Left ventricle myocardium inferior (tissue), 1 donor: ENCODE measurements at places on chromosomes 7 and 10. TPM values are rescaled to one million over a fixed set of nuclear protein-coding genes. Genes with fewer than 3 reads are reported as not detected.

- DNase-seq, result no peak
Measured at GRCh38 chr7:65239707-65240352, 133.8 kb upstream of the ZNF92 start.

DNA sequence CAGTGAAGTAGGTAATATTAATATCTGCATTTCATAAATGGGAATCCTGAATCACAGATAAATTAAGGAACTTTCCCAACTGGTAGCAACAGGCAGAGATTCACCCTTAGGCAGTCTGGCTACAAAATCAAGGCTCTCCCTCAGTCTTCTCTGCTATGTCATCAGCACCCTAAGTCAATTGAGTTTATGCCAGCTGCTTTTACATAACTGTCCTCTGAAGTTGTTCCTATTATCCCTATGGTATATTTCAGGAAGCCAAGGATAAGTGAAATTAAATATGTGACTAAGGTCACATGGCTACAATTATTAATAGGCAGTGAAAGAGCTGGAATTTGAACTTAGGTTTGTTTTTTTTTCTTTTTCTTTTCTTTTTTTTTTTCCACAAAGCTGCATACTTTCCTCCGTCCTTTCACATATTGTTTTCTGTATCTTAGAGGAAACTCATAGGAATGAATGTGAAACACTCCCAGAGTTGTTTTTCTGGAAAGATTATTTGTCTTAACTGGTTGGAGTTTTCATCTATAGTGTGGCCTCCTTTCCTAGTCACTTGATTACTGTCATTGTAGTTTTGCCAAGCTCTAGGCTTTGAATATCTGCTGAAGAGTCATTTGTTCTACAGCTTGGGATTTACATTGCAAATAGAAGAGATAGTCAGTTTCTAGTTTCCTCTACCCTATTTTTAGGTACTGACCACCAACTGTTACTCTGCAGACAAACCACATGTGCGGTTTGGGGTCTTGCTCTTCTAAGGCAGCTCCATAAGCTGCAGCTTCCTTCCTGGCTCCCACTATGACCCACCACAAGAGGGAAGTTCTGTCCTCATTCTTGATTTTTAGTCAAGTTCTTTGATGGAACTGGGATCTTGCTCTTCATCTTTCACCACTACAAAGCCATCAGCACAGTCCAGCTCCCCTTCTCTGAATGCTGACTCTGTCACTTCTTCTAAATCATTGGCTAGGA, 338.0 kb upstream of the KIAA1217 start:
- DNase-seq, result no peak

DNA sequence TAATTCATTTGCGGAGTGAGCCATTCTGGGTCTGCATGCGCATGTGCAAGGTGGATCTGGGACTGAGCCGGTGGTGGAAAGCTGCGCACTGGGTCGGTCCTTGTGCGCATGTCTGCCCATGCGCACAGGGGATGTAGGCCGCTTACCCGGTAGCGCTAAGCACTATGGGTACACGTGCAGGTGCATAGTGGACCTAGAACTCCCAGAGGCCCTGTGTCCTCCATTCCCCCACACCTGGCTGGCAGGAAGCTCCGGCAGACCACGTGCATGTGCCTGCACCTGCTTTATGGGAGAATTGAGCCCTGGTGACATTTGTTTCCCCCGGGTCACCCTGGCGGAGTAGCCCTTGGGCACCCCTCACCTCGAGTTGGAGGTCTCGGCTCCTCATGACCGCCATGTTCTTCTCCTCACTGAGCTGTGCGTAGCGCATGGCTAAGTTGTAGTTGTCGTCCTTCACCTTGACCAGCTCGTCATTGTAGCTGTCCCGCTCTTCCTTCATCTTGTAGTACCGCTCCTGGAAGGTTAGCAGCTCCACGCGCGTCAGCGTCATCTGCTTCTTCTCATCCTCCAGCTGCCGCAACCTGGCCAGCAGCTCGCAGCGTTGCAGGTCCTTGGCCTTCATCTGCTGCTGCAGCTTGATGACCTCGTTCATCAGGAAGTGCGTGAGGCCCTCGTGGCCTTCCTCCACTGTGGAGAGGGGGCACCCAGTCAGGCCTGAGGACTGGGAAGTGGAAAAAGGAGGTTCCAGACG, 99.6 kb downstream of the CARD11 start:
- no peak for DNase-seq

- DNase-seq, result peak; percentile 41
Measured at GRCh38 chr10:5746197-5746596, 61.6 kb downstream of the TASOR2 start.

DNA sequence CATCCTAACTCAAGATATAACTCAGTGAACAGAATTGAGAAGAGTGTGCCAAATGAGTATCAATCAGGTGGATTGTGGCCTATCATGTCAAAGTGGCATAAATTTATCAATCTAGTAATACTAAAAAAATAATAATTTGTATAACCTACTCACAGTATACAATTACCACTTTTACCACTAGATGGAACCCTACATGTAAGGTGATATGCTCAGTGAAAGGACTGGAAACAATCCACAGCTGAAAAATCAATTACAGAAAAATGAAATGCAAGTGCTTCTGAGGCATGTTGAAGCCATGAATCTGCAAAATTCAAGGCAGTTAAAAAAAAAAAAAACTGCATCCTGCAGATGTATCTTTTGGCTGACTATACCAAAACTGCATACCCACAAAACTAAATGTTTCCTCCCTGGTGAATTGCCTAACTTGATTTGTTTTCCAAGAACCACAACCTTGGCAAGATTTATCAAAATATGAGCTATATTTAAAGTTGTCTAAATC, 13.9 kb downstream of the ARHGAP19 start:
- no peak for DNase-seq

- DNase-seq, result no peak
Measured at GRCh38 chr7:141366091-141366621, 185.1 kb upstream of the AGK start.

GRCh38 chr7:100088621-100089457, at the start of gene COPS6:
Gene COPS6 (plus strand): TSS chr7:100088969. CDS start chr7:100088991, 22 bp downstream.
- peak; percentile 90 for DNase-seq

- DNase-seq, result no peak
Measured at GRCh38 chr7:99561737-99562051, 3.3 kb downstream of the ZNF655 start.

DNA sequence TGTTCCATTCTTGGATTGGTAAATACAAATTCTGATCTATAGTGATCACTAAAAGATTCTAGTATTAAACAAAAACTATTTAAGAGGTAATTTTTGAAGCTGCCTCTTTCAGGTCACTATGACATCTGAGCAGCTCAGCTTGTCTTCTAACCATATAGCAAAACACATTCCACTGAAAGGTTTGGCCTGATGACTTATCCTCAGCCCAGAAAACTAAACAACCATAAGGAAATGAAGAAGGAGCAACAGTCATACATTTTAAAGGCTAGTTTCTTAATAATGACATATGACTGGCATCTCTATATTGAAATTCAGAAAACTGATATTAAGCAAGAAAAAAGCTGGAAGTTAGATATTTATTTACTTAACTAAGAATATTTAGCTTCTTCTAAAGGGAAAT, 24.6 kb downstream of the NT5C2 start:
- no peak for DNase-seq

DNA sequence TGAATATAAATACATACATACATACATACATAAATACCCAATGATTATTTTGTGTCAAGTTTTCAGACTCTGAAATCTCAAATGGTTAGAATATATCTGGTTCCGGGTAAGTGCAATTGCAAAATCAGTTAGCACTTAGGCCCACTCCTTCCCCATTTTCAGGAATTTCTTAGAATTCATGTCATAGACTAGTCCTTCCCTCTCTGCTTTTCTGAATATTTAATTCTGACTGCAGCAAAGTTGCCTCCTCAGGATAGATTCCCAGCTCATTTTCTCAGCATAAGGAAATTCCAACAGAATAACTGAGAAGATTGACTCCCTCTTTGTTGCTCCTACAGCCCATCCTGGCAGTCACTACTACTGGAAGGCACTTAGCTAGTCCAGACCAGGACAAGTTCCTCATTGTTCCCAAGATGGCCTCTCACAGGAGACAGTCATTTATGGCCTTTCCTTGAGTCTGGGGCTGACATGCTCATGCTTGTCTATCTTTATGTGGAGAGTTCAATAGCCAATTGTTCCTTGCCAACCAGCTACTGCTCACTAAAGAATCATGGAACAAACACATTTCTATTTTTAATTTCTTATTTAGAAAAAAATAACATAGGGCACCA, 142.9 kb upstream of the ITGB1 start:
- no peak for DNase-seq

DNA sequence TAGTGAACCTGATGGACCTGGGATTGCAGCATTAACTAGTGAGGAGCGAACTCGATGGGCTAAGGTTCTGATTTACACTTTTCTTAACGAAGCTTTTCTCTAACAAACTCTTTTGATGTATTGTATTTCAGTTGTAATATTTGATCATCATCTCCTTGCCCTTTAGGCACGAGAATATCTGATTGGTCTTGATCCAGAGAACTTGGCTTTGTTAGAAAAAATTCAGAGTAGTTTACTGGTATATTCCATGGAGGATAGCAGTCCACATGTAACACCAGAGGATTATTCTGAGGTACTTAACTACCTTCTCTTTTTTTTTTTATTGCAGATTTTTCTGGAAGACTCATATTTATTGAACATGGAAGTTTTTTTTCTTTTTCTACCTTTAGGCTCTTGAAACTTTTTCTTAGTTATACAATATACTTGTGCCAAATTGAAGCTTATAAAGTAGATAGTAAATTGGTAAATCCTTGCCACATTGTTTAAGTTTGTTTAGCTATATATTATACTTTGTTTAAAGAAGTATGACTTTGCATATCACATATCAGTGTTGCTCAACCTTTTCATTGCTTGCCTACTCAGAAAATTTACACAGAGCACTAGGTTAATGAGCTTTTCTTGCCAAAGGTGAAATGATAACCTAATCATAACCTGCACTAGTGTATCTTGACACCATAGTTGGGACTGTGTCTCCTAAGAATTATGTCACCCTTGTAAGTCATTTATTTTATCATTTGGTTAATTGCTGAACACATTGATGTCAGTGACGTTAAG, 30.4 kb downstream of the CROT start:
- no peak for DNase-seq

DNA sequence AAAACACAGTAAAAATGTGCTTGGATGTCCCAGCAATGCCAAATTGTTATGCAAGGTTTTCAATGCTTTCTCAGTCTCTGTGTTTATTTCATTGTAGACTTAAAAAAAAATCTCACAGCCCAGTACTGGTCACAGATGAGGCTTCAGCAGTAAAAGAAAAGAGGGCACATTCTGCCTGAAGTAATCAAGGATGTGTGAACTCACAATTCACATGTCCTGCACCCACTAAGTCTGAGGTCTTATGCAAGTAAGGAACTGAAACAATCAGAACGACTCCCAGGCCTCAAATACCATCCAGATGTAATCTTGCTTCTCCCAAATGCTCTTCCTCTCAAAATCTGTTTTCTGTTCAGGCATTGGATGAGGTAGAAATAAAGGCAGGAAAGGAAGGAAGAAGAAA, 33.7 kb downstream of the ADRB1 start:
- DNase-seq, result no peak

DNA sequence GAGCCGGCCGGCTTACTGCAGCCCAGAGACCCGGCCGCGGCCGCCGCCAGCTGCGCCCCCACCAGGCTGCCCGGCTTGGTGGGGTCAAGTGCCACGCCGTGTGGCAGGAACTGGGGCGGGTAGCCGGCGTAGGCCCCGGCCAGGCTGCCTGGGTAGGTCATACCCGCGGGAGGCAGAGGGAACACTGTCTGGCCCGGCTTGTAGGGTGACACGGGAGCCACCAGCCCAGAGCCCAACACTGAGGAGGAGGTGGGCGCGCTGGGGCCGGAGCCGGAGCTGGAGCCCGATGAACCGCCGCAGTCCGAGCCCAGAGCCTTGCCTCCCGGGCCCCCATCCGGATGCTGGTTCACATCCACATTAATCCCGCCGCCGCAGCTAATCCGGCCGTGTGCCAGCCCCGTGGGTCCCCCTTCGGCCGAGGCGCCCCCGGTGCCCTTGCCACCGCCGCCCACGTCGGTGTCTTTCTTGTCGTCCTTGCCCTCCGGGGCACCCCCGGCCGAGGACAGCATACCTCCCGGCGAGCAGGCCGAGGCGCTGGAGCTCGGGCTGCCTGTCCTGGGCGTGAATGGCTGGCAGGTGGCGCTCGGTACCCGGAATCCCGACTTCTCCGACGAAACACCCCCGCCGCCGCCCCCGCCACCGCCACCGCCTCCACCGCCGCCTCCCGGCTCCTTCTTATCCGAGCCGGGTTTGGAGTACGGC, 2.0 kb downstream of the ZNF503 start:
- peak; percentile 88 for DNase-seq

- DNase-seq, result peak; percentile 93
Measured at GRCh38 chr10:75210282-75211006, at the start of gene VDAC2. Gene VDAC2 (plus strand): TSS chr10:75210796. CDS start chr10:75211159, 363 bp downstream.

DNA sequence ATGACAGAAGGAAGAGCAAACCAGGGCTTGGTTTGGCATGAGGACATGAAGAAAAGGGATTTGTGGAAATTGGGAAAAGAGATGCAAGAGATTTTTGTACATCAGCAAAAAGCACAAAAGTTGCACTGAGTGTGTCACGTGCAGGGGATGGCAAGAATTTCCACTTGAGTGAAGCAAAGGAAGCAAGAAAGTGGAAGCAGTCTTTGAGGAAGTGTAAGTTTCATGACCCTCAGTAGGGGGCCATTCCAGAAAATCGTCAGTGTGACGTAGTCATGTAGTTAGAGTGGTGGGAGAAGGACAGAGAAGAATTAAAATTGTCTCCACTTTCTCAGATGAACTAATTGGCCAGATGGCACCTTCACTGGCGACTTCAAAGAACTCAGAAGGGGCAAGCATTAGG, 123.3 kb upstream of the FZD1 start:
- no peak for DNase-seq

SEC31B gene
- total RNA-seq, result 8.8 TPM

ZNF680 gene
- 21.6 TPM for total RNA-seq

PAPOLB gene
- 0.05 TPM for total RNA-seq

SLC13A1 gene
- not detected for total RNA-seq

PPA1 gene
- 99.9 TPM for total RNA-seq

C10orf67 gene
- 0.36 TPM for total RNA-seq
